ENCODE measurements at places on chromosomes 3 and 15. TPM values are rescaled to one million over a fixed set of nuclear protein-coding genes. Genes with fewer than 3 reads are reported as not detected.

DYNLT2B gene
- 19.4 TPM for total RNA-seq

ATP13A5 gene
- total RNA-seq, result 0.16 TPM

MORC1 gene
- 19.4 TPM for total RNA-seq

XIRP1 gene
- 0.37 TPM for total RNA-seq

CFAP91 gene
- total RNA-seq, result 28.3 TPM

SOX2 gene
- total RNA-seq, result 7.8 TPM

CBLB gene
- total RNA-seq, result 73.6 TPM

CHRFAM7A gene
- 23.1 TPM for total RNA-seq

CP gene
- total RNA-seq, result 13.8 TPM

CEP70 gene
- total RNA-seq, result 61.4 TPM

CHRM5 gene
- 0.94 TPM for total RNA-seq

LTK gene
- 3.7 TPM for total RNA-seq

SNX22 gene
- total RNA-seq, result 2.0 TPM

ERICH6 gene
- total RNA-seq, result 9.7 TPM

KLHL40 gene
- 0.62 TPM for total RNA-seq

ACTC1 gene
- total RNA-seq, result 0.93 TPM

ITGB5 gene
- 76.9 TPM for total RNA-seq

RGMA gene
- 120 TPM for total RNA-seq

MUC4 gene
- 4.0 TPM for total RNA-seq

RABL3 gene
- total RNA-seq, result 11.1 TPM

CCDC12 gene
- total RNA-seq, result 59.6 TPM

INKA1 gene
- 6.3 TPM for total RNA-seq

AGBL1 gene
- total RNA-seq, result 0.37 TPM

APEH gene
- total RNA-seq, result 76.7 TPM

Data from testis (tissue), 5 donors.